ENCODE measurements at places on chromosomes 2 and 18. TPM values are rescaled to one million over a fixed set of nuclear protein-coding genes. Genes with fewer than 3 reads are reported as not detected.

GRCh38 chr18:71442731-71443141 is 1101.4 kb downstream of the CBLN2 start:
- DNase-seq = no peak

The MAP4K4 gene
- 756 TPM for total RNA-seq

- DNase-seq = no peak
Measured at GRCh38 chr2:46461709-46462171, 17.6 kb upstream of the TMEM247 start.

DNA sequence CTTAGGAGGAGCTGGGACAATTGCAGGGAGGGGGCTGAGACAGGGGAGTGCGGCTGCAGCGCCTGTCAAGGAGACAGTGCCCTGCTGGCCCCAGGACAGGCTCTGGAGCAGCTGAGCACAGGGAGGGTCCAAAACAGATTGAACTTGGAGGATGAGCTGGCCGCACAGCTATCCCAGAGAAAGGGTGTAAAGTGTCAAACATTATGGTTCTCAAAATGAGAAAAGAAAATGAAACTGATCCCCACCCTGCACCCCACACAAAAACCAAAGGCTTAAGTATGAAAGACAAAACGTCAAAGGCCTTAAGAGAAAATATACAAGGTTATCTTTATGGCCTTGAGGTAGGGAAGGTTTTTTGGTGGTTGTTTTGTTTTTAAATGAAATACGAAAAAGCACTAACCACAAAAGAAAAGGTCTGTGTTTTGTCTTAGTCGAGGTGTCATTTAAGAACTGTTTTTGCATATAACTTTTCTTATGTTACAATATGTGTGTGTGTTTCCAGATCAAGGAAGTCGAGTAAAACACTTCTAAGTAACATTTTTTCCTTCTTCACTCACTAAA is 111.8 kb downstream of the HDAC4 start:
- peak; percentile 46 for DNase-seq

DNA sequence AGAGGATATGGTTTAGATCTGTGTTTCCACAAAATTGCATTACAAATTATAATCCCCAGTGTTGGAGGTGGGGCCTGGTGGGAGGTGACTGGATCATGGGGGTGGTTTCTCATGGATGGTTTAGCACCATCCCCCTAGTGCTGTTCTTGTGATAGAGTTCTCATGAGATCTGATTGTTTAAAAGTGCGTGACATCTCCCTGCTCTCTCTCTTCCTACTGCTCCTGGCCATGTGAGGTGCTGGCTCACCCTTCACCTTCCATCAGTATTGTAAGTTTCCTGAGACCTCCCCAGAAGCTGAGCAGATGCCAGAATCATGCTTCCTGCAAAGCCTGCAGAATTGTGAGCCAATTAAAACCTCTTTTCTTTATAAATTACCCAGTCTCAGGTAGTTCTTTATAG is 33.1 kb downstream of the LHCGR start:
- no peak for DNase-seq

- no peak for DNase-seq
Measured at GRCh38 chr2:215052404-215052803, 86.0 kb downstream of the ABCA12 start.

DNA sequence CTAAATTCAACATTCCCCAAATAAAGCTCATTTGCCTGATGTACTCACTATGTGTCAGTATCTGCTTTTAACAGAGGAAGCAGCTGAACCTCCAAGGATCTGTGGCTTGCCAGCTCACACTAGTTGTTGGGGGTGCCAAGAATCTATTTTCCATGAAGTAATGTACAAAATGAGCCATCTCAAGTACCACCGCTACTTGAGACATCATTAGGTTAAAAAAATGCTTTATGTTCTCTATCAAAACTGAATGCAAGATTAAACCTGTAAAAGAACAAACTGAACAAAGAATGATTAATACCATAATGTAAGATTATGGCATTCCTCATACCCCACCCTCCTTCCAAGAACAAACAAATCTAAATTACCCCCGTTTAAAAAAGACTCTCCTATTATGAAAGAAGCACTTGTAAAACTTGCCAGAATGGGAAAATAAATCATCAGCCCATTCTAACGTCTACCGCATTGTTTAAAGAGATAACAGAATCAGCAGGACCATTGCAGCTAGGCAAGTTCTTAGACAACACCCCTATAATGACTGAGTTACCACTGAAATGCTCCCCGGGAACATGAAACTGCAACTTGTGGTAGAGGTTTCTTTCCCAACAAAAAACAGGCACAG is 471.6 kb downstream of the DLGAP1 start:
- no peak for DNase-seq

The LYPD6 gene
- total RNA-seq = 1.5 TPM

Measured in glutamatergic neuron (in vitro differentiated cells).